ENCODE measurements at places on chromosomes 16 and 17. TPM values are rescaled to one million over a fixed set of nuclear protein-coding genes. Genes with fewer than 3 reads are reported as not detected.
A peak's percentile ranks its signal among the peaks of the same experiment; 100 is the strongest.

DNA sequence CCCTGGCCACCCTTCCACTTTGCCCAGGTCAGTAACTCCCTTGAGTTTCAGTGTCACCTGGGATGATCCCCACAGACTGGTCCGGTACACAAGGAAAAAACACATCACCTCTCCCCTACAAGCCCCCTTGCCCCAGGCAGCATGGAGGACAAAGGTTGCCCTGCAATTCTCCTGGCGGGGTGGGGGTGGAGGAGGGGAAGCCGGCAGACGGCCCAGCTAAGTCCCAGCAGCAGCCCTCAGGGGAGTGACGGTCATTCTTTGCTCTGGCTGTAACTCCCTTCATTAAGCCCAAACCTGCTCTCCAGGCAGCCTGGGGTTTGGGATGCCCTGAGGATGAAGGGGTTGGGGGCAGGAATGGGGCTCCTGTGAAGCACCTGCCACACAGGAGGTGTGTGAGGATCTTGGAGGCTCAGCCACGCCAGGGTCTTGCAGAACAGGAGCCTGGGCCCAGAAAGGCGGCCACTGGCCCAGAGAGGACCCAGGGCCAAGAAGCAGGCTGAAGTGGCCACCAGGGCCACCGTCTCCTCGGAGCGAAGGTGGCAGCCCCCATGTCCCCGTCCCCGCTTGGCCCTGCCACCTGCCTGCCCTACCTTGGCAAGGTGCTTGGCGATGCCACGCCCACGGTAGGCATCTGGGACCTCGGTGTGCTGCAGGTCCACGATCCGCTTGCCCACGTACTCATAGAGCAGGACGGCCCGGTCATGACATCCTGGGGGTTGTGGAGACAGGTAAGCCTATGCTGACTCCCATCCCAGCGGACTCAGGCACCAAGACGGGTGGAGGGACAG lies 9.5 kb downstream of the NATD1 start:
- no peaks in the 10 kb centered on the region for H3K4me1 ChIP-seq
- H3K4me3 ChIP-seq, result no peak overlapping the region
- H3K36me3 ChIP-seq, result no peaks in the 10 kb centered on the region
- H3K27ac ChIP-seq, result no peak overlapping the region
- no peaks in the 10 kb centered on the region for H3K27me3 ChIP-seq
- no peak for DNase-seq

ZG16 gene
- 0.07 TPM for total RNA-seq

GRCh38 chr17:60103957-60104356 lies 25.2 kb upstream of the HEATR6 start:
- no peak overlapping the region for H3K4me3 ChIP-seq
- H3K27me3 ChIP-seq, result no peaks in the 10 kb centered on the region
- no peaks in the 10 kb centered on the region for H3K4me1 ChIP-seq
- no peak for DNase-seq
- H3K27ac ChIP-seq, result no peak overlapping the region

DNA sequence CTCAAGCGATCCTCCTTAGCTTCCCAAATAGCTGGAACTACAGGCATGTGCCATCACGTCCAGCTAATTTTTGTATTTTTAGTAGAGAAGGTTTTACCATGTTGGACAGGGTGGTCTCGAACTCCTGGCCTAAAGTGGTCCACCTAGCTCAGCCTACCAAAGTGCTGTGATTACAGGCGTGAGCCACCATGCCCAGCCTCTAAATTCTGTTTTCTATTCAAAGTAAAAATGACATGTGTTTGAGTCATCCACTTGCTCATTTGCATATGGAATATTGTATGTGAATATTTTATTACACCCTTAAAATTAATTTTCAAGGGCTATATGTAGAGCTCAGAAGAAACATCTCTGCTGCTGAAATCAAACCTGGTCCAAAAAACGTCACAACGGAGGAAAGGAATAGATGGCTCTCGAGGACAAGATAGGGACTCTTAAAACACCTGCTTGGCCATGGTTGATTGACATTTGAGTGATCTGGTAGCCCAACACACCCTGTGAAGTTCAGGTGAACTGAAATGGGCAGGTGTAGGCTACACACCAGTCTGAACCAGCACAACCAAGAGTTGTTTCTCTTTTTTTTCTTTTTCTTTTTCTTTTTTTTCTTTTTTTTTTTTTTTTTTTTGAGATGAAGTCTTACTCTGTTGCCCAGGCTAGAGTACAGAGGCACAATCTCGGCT lies 51.1 kb downstream of the SF3B3 start:
- H3K4me1 ChIP-seq, result peaks cover 6% of the 10 kb centered on the region
- no peaks in the 10 kb centered on the region for H3K27me3 ChIP-seq
- no peaks in the 10 kb centered on the region for H3K36me3 ChIP-seq
- H3K27ac ChIP-seq, result no peak overlapping the region

HOXB6 gene
- 1.2 TPM for total RNA-seq

ETV4 gene
- 0.25 TPM for total RNA-seq

SMIM5 gene
- total RNA-seq, result 0.93 TPM

TEKT5 gene
- total RNA-seq, result 0.28 TPM

GRCh38 chr16:29316761-29317183 lies 89.7 kb downstream of the NPIPB11 start:
- no peaks in the 10 kb centered on the region for H3K27me3 ChIP-seq
- DNase-seq, result no peak
- H3K27ac ChIP-seq, result no peak overlapping the region
- peaks cover 27% of the 10 kb centered on the region for H3K4me1 ChIP-seq
- no peaks in the 10 kb centered on the region for H3K36me3 ChIP-seq

- H3K27me3 ChIP-seq, result no peaks in the 10 kb centered on the region
- H3K27ac ChIP-seq, result no peak overlapping the region
- H3K36me3 ChIP-seq, result no peaks in the 10 kb centered on the region
Measured at GRCh38 chr16:30523768-30524574, 2.4 kb downstream of the ZNF768 start.

DNA sequence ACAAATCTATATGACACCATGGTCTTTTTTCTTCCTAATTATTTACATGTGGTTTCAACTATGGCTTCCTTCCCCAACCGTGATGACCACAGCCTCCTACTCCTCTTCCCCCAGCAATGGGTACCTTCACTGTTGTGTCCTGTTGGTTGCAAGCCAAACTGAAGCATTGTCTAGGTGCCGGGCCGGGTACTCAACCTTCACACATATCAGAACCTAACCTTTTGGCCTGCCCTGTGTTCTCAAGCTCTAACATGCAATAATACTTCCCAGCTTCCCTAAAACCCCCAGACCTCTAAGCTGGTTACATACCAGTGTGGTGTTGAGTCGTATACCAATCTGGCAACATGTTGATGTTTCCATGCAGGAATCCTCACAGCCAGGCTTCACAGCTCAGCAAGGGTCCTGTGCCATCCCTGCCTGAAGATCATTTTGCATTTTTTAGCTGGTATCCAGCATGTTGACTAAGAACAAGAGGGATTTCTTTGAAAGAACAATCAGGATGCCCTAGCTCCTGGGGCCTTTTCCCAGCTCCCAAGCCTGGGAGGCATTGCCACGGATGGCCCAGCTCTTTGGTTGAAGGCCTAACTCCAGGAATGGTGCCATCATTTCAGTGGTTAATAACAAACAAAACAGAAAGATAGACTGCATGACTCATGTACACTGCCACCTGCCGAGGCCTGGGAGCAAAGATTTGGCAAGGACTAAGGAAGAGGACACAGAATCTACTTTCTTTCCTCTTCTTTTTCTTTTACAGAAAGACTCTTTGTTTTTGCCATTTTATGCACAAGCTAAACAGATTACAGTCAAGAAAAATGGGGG lies 373.7 kb upstream of the SALL1 start:
- DNase-seq, result peak; percentile 45
- no peak overlapping the region for H3K4me3 ChIP-seq
- H3K27ac ChIP-seq, result no peak overlapping the region
- H3K27me3 ChIP-seq, result no peaks in the 10 kb centered on the region

- no peaks in the 10 kb centered on the region for H3K36me3 ChIP-seq
- H3K4me3 ChIP-seq, result no peak overlapping the region
- no peak overlapping the region for H3K27ac ChIP-seq
- H3K27me3 ChIP-seq, result no peaks in the 10 kb centered on the region
- no peak for DNase-seq
Measured at GRCh38 chr16:35201151-35201550, 1741.7 kb downstream of the TP53TG3F start.

NCBP3 gene
- total RNA-seq, result 37.4 TPM

DNA sequence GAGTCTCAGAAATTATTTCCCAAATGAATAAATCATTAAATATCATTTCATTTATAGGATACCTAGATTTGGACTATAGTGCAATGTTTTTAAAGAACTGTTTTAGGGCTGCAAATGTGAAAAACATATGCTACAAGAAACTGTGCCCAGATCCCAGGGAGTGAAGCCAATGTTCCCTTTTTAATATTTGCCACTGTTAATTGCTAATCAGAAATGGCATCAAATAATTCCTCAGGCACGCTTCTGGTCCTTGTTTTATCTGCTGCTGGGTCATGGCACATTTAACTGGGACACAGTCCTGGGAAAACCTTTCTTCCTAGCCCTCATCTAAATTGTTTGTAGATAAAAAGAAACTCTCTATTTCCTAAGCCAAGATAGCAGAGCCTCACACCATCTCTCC lies 79.3 kb upstream of the CNTNAP4 start:
- DNase-seq, result no peak
- no peaks in the 10 kb centered on the region for H3K4me1 ChIP-seq
- no peak overlapping the region for H3K27ac ChIP-seq
- H3K4me3 ChIP-seq, result no peak overlapping the region
- no peaks in the 10 kb centered on the region for H3K27me3 ChIP-seq
- no peaks in the 10 kb centered on the region for H3K36me3 ChIP-seq

DNA sequence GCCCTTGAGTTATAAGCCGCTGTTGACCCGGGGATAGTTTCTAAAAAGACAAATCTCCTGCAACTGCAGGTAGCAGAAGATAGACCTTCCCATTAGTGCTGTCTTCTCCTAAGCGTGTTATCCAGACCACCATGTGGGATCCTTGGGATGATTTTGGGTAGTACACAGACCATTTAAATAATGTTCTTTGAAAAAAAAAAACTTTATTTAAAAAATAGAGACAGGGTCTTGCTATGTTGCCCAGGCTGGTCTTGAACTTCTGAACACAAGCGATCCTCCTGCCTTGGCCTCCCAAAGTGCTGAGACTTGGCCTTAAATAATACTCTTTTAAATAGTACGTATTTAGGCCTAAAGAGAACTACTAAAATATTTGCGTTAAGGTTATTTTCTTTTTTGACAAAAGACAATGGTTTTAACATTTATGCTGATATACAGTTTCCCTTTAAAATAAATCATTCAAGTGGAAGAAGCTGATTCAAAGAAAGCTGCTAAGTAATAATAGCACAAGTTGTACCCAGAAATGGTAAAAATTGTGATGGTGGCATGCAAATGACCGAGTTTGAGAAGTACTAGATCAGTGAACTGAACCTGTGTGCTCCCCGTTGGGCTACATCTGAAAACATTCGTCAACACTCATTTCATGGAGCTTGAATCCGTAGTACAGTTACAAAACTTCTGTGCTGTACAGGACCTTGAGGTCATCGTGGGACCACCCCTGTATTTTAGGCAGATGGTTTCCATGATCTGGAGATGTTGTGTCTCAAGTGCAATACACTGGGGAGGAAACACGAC lies 24.0 kb downstream of the SMARCE1 start:
- DNase-seq, result no peak
- H3K4me3 ChIP-seq, result no peak overlapping the region
- no peak overlapping the region for H3K27ac ChIP-seq
- H3K4me1 ChIP-seq, result peaks cover 2% of the 10 kb centered on the region
- H3K27me3 ChIP-seq, result no peaks in the 10 kb centered on the region
- H3K36me3 ChIP-seq, result no peaks in the 10 kb centered on the region

DNA sequence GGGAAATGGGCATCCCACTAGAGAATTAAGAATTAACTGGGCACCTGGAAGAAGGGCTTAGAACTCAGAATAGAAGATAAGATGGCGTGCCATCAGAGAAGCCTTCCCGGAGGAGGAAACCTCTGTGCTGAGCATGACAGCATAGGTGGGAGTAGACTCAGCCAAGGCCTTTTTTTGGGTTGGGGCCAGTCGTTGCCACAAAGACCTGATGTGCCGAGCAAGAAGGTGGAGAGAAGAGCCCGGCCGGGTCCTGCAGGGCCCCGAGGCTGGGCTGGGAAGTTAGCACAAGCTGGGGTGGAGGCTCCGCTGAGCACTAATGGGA lies 1.1 kb upstream of the RAB11FIP4 start:
- no peaks in the 10 kb centered on the region for H3K36me3 ChIP-seq
- no peaks in the 10 kb centered on the region for H3K4me1 ChIP-seq
- H3K27ac ChIP-seq, result no peak overlapping the region
- no peak overlapping the region for H3K4me3 ChIP-seq

GRCh38 chr16:1401061-1401757 lies 13.3 kb downstream of the UNKL start:
- DNase-seq, result no peak
- H3K27me3 ChIP-seq, result no peaks in the 10 kb centered on the region
- no peaks in the 10 kb centered on the region for H3K36me3 ChIP-seq
- H3K4me3 ChIP-seq, result no peak overlapping the region

GRCh38 chr17:19379361-19380065 lies 1.2 kb downstream of the MAPK7 start:
- no peaks in the 10 kb centered on the region for H3K36me3 ChIP-seq
- H3K4me3 ChIP-seq, result peak overlapping the region; percentile 93
- peak overlapping the region; percentile 85 for H3K27ac ChIP-seq

TMEM204 gene
- 16.6 TPM for total RNA-seq

GRCh38 chr17:67733449-67733848 lies 15.7 kb downstream of the NOL11 start:
- H3K27ac ChIP-seq, result no peak overlapping the region
- H3K4me3 ChIP-seq, result no peak overlapping the region
- no peaks in the 10 kb centered on the region for H3K27me3 ChIP-seq
- no peak for DNase-seq
- H3K36me3 ChIP-seq, result no peaks in the 10 kb centered on the region

GRCh38 chr17:73384926-73385325 lies 73.1 kb upstream of the CDC42EP4 start:
- H3K36me3 ChIP-seq, result no peaks in the 10 kb centered on the region
- no peak for DNase-seq
- no peaks in the 10 kb centered on the region for H3K27me3 ChIP-seq
- no peaks in the 10 kb centered on the region for H3K4me1 ChIP-seq

DNA sequence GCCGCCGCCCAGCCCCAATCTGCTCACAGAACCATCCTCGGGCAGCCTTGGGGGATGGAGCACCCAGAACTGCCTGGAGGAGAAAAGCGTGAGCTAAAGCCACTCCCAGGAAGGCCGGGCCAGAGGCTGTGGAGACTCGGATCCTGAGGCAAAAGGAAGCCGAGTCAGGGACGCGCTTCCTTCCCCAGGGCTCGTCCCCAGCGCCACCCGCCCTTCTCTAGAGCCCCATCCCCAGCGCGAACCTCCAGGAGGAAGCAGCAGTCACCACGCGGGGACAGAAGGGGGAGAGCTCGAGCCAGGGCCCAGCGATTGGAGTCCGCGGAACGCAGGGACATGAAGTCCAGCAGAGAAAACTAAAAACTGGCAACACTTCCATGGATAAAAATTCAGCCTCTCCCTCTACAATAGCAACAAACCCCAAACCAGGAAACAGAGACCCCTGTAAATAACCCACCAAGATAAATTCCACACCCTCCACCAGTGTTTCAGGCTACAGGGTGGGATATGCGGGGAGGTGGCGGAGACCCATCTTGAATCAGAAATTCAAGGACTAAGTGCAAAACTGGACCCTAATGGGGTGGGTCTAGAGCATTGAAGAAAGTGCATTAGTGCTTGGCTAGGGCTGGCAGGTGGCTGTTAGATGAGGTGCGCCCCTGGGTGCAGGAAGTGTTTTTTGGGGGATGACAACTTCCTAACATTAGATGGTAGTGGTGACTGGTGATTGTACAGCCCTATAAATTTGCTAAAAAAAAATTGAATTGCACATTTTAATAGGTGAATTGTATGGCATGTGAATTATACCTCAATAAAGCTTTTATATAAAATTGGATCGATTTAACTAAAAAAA lies 116.1 kb upstream of the METRNL start:
- DNase-seq, result peak; percentile 75
- H3K4me3 ChIP-seq, result no peak overlapping the region
- peak overlapping the region; percentile 43 for H3K27ac ChIP-seq

CD68 gene
- total RNA-seq, result 5.2 TPM
